Activated T-helper 17 cell treated with anti-CD3 and anti-CD28 coated beads, Interleukin-2, amount 50 U/mL, for 72 hours (primary cell): ENCODE measurements at places on chromosomes 6 and 20.

DNA sequence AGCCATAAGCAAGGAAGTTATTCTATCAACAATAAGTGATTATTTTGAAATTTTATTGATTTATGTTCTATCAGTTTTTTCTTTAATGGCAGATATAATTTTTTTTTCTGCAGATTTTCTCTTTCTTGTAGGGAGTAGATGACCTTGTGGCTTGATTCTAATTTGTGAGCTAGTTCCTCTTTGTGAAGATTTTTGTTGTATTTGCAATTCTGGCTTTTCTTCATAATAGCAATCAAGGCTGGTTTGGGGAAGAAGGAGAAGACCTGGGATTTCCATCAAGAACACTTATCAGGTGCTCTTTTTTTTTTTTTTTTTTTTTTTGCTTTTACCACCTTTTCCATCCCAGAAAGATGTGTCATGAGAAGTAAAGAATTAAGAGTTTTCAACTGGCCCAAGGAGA, 324.2 kb upstream of the MAN1A1 start:
- ATAC-seq = no peak
- H3K4me3 ChIP-seq = no peak overlapping the region
- no peak overlapping the region for H3K27ac ChIP-seq
- H3K27me3 ChIP-seq = peaks cover 3% of the 10 kb centered on the region
- H3K36me3 ChIP-seq = no peaks in the 10 kb centered on the region

DNA sequence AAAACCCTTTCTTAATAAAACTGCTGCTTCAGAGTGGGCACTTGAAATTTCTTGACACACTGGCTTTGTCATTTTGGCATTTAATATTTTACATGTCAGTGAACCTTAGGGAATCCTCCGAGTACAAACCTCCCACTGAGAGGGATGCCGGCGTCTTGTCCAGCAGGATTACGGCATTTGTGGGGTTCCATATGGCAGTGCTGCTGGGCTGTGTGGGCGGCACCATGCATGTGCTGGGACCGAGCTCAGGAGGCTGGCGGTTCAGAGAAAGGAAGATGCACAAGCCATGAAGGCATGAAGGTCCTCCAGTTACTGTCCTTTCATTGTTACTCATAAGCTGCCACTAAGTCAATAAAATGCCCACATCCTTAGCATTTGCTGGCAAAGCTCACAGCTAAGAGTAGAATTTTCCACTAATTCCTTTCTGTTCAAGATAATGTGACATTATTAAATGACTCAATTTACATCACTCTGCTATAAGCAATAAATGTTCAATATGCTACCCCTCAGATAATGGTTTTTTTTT, 61.4 kb downstream of the LY86 start:
- H3K27me3 ChIP-seq = peaks cover 4% of the 10 kb centered on the region
- peak; percentile 44 for ATAC-seq
- no peaks in the 10 kb centered on the region for H3K36me3 ChIP-seq
- H3K4me3 ChIP-seq = no peak overlapping the region
- peaks cover 14% of the 10 kb centered on the region for H3K4me1 ChIP-seq

- no peaks in the 10 kb centered on the region for H3K27me3 ChIP-seq
- peaks cover 18% of the 10 kb centered on the region for H3K4me1 ChIP-seq
- no peak overlapping the region for H3K4me3 ChIP-seq
- no peak overlapping the region for H3K27ac ChIP-seq
- no peak for ATAC-seq
Observed at GRCh38 chr6:20746805-20747558, 212.7 kb downstream of the CDKAL1 start.

DNA sequence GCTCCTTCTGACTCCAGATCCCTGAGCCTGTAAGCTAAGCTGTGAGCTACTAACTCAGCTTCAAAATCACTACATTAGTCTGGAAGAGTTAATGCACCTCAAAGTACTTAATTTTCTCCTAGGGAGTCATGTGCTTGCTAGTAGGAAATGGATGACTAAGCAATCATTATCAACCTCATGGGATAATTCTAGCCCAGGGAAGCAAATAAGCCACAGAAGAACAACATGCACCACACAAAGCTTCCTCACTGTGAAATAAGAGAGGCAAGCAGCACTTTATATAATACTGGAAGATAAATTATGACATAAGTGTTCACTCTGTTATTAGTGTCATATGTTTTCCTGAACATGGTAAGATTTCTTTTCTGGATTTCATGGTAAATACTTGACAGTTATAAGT, 57.9 kb upstream of the RCAN2 start:
- H3K27me3 ChIP-seq = peaks cover 12% of the 10 kb centered on the region
- no peak for ATAC-seq
- H3K4me1 ChIP-seq = no peaks in the 10 kb centered on the region
- H3K27ac ChIP-seq = no peak overlapping the region

DNA sequence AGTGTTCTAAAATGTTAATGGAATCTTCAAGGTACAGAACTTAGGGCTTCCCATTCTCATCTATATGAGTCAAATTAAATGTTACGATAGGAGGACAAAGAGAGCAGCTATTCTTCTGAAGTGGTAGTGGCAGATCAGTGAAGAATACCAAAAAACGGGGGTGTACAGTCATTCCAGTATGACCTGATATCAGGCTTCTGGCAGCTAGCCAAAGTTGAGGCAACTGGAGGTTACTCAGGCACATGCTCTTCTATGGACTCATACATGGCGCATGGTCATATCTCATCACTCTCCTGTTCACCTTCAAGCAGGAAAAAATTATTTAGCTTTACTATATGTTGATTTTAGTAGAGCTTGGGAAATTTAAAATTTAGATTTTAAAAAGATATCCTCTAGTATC, 1608.8 kb downstream of the GRIK2 start:
- no peak for ATAC-seq
- H3K27ac ChIP-seq = no peak overlapping the region
- no peaks in the 10 kb centered on the region for H3K4me1 ChIP-seq
- no peaks in the 10 kb centered on the region for H3K27me3 ChIP-seq
- H3K36me3 ChIP-seq = no peaks in the 10 kb centered on the region
- no peak overlapping the region for H3K4me3 ChIP-seq

DNA sequence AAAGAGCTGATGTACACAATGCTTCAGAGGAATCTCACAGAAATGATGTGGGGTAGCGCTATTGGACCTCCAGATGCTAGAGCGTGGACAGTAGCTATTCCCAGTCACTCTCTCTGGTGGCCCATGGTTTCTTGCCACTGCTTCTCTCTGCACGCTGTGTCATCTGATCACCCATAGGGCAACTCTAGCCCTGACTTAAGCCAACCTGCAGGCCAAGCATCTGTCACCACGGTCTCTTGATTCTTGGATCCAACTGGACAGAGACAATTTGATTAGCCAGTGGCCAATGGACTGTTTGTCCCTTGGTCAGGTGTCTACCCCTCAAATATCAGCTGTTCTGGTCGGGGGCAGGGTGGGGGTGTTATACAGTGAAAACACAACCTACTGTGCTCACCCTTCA, 42.4 kb upstream of the TRAF3IP2 start:
- H3K4me1 ChIP-seq = no peaks in the 10 kb centered on the region
- ATAC-seq = no peak
- H3K4me3 ChIP-seq = no peak overlapping the region

DNA sequence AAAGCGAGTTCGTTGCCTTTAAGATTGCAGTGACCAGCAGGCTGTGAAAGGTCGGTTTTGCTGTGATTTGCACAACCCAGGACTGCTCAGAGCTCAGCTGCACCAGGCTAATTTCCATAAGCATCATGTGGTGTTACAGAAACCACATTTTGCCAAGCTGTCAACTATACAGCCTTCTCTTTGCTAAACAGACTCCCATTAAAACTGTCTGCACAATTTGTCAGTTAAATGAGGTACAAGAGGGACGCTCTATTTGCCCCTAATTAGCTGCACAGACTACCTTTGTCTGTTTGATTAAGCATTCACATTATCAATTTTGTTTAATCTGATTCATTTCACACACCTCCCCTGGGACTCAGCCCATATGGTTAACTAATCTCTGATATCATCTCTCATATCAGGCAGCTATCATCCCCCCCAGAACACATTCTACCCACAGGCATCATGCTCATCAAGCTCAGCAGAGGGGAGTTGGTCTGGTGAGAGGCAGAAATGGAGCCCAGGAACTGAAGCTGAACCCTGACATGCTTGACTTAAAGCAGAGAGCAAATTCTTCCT, 62.1 kb downstream of the OLIG3 start:
- no peak overlapping the region for H3K4me3 ChIP-seq
- ATAC-seq = no peak
- no peak overlapping the region for H3K27ac ChIP-seq
- no peaks in the 10 kb centered on the region for H3K4me1 ChIP-seq

- no peaks in the 10 kb centered on the region for H3K4me1 ChIP-seq
- ATAC-seq = no peak
- H3K36me3 ChIP-seq = no peaks in the 10 kb centered on the region
- H3K27me3 ChIP-seq = no peaks in the 10 kb centered on the region
- H3K27ac ChIP-seq = no peak overlapping the region
- H3K4me3 ChIP-seq = no peak overlapping the region
Observed at GRCh38 chr6:102520966-102521365, 1127.5 kb downstream of the GRIK2 start.

GRCh38 chr20:37702403-37703034, 8.7 kb downstream of the CTNNBL1 start:
- peaks cover 7% of the 10 kb centered on the region for H3K4me1 ChIP-seq
- ATAC-seq = no peak
- no peak overlapping the region for H3K4me3 ChIP-seq
- H3K27me3 ChIP-seq = no peaks in the 10 kb centered on the region
- no peak overlapping the region for H3K27ac ChIP-seq

- no peaks in the 10 kb centered on the region for H3K36me3 ChIP-seq
- no peaks in the 10 kb centered on the region for H3K27me3 ChIP-seq
- H3K4me3 ChIP-seq = no peak overlapping the region
- no peaks in the 10 kb centered on the region for H3K4me1 ChIP-seq
- ATAC-seq = no peak
Observed at GRCh38 chr20:22412977-22413868, 171.1 kb downstream of the FOXA2 start.

DNA sequence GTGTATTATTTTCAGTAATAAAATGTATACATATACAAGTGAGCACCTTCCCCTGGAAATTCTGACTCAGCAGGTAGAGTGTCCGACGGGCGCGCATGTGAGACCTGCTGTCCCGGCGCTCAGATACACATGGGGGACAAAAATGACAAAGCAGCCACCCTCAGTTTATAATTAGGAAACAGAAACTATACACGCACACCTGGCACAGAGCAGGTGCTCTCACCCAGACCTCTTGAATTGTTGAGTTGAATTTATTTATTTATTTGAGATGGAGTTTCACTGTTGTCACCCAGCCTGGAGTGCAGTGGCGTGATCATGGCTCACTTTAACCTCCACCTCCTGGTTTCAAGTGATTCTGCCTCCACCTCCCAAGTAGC, 180.4 kb downstream of the ZDHHC14 start:
- H3K4me1 ChIP-seq = peaks cover 19% of the 10 kb centered on the region
- no peaks in the 10 kb centered on the region for H3K36me3 ChIP-seq
- H3K27me3 ChIP-seq = no peaks in the 10 kb centered on the region
- no peak overlapping the region for H3K27ac ChIP-seq

DNA sequence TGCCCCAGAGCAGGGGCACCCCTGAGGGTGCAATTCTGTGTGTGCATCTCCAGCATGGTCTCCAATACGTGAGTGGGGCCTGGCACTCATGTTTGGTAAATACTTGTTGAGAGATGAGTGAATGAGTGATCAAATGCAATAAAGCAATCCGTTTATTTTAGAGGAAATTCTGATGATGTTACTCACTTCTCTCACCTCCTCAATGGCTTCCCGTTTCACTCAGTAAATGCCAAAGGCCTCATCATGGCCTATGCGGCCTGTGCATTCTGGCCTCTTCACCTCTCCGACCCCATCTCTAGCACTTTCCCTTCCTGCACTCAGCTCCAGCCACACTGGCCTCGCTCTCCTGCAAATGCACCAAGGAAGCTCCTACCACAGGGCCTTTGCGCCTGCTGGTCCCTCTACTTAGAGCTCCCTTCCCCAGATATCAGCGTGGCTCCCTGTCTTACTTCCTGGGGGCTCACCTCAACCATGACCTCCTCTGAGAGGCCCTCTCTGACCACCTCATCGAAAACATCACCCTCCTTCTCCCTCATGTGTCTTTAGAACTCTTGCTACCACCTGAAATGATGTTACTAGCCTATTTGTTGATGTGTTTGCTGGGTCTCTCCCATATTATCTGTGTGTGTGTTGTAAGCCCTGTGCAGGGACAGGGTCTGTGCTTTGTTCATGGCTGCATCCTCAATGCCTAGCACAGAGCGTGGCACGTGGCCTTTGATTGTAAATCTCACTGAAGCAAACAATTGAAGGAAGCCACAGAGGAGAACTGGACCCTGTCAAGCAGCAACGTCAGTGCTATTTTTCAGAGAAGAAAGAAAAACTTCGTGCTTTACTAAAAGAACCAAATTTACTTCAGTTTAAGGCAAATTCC, 42.6 kb downstream of the RAB44 start:
- H3K36me3 ChIP-seq = no peaks in the 10 kb centered on the region
- H3K27me3 ChIP-seq = no peaks in the 10 kb centered on the region
- H3K27ac ChIP-seq = peak overlapping the region; percentile 8
- H3K4me1 ChIP-seq = peaks cover 13% of the 10 kb centered on the region
- no peak for ATAC-seq
